ENCODE measurements at places on chromosomes 4 and X. TPM values are rescaled to one million over a fixed set of nuclear protein-coding genes. Genes with fewer than 3 reads are reported as not detected.

DNA sequence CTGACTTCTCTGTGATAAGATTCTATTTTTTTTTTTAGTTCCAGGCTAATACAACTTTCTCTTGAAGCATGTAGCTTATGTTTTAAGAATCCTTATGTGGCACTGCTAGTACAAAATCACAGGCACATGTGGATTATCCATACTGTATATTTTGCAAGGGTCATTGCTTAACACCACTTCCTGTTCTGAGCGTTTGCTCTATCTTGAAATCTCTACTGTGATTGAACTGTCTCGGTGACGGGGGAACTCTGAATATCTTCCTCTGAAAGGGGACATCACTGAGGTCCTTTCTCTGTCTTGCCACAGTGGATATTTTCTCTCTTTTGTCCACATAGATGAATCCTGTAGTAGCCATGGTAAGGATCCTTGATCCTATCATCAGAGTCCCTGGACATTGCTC lies 2.1 kb upstream of the WFS1 start:
- no peak for DNase-seq

Gene NEXMIF
- polyA plus RNA-seq = under 0.01 TPM

GRCh38 chrX:30525732-30526131 lies 51.8 kb downstream of the TASL start:
- DNase-seq = no peak

DNA sequence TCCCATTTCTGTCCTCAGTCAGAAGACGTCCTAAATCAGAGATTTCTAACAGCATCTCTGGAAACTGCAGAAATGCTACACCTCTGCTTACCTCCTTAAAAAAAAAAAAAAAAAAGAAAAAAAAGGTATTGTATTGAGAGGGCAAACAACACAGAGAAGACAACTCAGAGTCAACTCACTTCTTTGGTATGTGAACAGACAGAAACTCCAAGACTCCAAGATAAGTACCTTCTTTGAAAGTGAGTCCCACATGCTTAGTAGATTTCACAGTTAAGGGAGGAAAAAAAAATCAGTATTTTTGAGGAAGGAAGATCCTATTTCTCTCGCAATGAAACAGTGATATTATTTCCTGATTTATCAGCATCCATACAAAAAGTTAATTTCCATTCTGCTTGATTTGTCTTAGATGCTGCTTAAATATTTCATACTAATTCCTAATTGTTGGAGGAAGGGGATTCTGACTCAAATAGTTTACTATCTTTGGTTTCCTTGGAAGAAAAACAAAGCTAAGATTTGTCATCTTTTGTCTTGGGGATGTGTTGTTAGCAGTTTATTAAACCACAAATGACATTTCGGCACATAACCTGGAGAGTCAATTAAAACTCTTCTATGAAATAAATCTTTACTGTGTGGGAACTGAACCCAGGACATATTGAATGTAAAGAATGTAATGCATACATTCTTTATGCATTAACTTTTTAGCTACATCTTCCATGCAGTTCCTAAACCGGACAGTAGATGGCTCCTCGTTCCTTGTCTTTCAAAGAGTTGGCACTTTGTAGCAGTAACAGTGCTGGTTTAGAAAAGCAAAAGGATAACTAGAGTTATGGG lies 4.7 kb downstream of the RASGEF1B start:
- DNase-seq = peak; percentile 81

DNA sequence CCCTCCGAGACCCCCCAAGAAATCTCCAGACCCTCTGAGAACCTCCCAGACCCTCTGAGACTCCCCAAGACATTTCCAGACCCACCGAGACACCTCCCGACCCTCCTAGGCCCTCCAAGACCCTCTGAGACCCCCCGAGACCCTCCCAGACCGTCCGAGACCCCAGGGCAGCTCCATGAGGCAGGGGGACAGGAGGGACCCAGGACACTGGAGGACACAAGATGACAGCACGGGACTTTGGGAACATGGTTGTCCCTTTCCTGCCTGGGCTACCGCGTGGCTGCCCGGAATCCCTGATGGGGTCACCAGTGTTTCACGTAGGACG lies 10.3 kb downstream of the CTBP1 start:
- no peak for DNase-seq

- no peak for DNase-seq
These were observed 111.7 kb downstream of the LINC00632 start for GRCh38 chrX:140821280-140821679.

Gene MEPE
- not detected for polyA plus RNA-seq

- DNase-seq = no peak
These were observed 59.0 kb upstream of the DYNLT3 start for GRCh38 chrX:37906357-37906756.

Gene ADH6
- 0.68 TPM for polyA plus RNA-seq

Gene MAGEB1
- polyA plus RNA-seq = not detected

Gene PABPC5
- 2.3 TPM for polyA plus RNA-seq

- DNase-seq = peak; percentile 45
These were observed 810 bp downstream of the SPRY1 start for GRCh38 chr4:123397144-123398065.

DNA sequence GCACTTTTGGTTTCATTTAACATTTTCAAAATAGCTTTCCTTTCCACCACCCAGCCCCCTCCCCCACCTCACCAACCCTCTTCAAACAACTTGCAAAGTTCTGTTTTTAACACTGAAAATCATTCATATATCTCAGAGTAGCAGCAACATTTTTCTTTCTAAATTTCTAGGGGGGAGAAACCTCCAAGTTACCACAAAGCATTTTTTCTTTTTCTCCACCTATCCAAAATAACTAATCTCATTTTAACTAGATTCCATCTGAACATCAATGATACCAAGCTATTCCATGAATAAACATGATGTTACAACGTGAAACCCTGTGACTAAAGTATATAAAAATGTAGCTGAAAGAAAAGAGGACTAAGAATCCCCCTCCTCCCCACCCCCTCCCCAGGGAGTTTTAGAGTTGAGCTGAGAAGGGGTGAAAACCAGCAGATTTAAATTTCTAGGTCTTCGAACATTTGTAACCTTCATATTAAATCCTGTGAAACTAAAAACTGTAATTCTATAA lies 5.2 kb downstream of the LDB2 start:
- peak; percentile 80 for DNase-seq

GRCh38 chrX:38538134-38538533 lies 23.2 kb upstream of the TSPAN7 start:
- no peak for DNase-seq

GRCh38 chr4:7984286-7984925 lies 44.7 kb upstream of the AFAP1 start:
- no peak for DNase-seq

- DNase-seq = no peak
These were observed 127.5 kb upstream of the ANXA10 start for GRCh38 chr4:167964766-167965373.

- DNase-seq = peak; percentile 71
These were observed 120.9 kb downstream of the CHIC2 start for GRCh38 chr4:53943345-53944085.

DNA sequence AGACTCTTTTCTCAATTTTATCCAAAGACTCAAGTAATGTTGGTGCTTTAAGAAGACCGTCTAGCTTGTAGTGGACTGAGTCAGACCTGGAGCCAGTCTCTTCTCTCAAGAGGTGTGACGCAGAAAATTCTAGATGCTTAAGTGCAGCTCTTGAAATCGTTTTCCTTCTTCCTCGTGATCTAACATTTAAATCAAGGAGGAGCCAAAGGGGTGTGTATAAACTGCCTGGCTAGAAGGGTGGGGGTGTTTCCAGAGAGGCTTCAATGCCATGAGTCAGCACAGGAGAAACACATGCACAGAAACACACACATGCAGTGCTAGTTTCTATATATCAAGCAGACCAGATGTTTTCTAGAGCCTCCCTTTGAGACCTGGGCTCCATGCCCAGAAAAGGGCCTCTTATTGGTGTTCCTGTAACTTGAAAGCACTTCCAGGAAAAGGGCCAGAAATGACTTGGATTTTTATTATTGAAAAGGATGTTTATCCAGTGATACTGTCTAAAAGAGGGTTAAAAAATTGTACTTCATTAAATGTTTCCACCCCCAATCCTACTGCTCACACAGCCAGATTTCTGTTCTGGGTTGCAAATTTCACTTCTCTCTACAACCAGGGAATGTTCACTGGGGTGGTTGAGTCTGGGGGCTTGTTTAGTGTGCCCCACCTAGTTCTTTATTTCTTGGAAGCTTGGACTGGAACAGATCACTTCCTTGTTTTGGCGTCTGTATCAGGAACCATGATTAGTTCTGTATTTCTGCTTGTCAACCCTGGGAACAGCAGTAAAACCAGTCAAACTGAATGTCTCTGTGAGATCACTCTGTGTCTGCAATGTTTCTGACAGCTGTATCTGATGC lies at the start of gene CLIC2:
Gene CLIC2 (minus strand): TSS at position 129 of the 851 bp plus-strand sequence. CDS start 187 bp downstream, outside the sequence.
- DNase-seq = peak; percentile 84

Gene SOD3
- 17.2 TPM for polyA plus RNA-seq

DNA sequence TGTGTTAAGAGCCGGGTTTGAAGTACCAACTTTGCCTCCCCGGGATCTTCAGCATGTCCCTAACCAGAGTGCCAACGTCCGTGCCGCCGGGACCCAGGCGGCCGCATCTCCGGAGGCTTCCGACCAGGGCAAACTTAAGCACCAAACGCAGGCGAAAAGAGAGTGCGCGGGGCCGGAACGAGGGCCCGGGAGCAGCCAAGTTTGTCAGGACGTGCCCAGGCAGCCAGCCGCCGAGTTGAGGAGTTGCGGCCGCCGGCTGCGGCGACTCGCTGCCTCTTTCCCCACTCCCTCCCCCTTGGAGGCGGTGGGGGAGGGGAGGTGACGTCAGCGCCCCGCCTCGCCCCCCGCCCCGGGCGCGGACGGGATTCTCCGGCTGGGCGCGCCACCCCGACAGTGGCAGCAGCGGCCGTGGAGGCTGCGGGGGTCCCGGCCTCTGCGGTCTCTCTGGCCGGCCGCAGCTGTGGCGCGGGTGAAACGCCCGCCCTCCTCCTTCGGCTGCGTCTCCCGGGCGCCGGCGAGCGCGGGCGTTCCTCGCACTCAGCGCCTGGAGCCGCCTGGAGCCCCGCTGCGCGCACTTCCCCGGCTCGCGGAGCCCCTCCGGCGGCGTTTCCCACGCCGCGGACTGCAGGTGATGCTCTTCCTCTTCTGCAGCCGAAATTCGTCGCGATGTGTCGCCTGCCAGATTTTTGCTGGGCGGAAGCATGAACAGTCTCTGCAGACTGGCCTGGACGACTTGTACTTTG lies 2.9 kb upstream of the FAT1 start:
- DNase-seq = peak; percentile 84

DNA sequence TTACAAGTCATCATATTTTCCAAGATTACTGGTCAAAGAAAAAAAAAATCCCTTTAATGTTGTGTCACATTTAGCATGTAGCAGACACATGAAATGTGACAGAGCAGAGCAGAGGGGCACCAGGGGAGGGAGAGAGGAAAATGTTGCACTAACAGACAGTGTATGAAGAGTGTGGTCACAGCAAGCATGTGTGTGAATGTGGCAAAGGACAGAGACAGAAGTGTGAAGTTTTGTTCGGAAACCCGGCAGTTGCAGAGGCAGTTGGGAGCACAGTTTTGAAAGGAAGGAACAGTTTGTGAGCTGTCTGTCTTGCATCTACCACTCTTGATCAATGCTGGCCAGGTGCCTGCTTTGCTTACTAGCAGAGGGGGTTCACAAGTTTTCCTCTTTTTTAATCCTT lies 83.9 kb upstream of the MAP3K15 start:
- DNase-seq = no peak

DNA sequence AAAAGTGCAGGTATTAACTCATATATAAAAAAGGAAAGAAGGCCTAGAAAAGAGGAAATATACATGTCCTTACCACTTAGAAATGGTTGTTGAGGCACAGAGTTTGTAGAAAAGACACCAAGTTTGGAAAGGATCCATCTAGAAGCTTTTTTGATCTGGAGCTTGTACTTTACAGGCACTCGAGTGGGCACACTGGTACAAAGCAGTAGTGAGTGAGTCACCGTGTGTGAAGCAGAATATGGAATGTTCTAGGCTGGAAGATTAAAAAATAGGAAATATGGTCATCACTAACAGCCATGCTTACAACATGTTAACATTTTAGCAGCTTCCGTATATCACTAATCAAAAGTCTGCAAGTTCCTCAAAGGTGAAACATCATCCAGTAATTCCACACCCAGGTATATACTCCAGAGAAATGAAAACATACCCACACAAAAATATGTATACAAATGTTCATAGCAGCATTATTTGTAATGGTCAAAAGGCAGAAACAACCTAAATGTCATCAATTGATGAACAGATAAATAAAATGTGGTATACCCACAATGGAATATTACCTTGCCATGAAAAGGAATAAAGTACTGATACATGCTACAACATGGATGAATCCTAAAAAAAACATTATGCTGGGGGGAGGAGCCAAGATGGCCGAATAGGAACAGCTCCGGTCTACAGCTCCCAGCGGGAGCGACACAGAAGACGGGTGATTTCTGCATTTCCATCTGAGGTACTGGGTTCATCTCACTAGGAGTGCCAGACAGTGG lies 69.5 kb downstream of the FRYL start:
- DNase-seq = no peak

Gene NPFFR2
- not detected for polyA plus RNA-seq

Gene EDA2R
- 9.3 TPM for polyA plus RNA-seq

GRCh38 chr4:99722725-99723124 lies 65.1 kb upstream of the C4orf54 start:
- DNase-seq = no peak

DNA sequence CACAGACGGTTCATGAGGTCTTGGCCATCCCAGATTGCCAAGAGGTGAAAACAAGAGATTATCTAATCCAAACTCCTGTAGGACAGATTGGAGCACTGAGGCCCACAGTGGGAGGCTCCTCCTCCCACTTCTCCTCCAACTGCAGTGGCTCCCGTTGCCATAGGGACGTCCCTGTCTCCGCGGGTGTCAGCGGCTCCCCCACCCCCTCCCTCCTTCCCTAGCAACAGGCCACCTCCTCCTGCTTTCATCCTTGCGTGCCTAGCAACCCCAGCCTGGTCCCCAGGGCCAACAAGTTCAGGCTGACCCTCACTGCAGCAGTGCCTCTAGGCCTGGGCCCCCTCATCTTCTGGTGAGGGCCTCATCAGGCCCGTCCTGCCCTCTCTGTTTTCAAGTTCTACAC lies 6.8 kb upstream of the IQSEC2 start:
- DNase-seq = peak; percentile 11

- DNase-seq = no peak
These were observed 24.8 kb upstream of the CRMP1 start for GRCh38 chr4:5917672-5918071.

DNA sequence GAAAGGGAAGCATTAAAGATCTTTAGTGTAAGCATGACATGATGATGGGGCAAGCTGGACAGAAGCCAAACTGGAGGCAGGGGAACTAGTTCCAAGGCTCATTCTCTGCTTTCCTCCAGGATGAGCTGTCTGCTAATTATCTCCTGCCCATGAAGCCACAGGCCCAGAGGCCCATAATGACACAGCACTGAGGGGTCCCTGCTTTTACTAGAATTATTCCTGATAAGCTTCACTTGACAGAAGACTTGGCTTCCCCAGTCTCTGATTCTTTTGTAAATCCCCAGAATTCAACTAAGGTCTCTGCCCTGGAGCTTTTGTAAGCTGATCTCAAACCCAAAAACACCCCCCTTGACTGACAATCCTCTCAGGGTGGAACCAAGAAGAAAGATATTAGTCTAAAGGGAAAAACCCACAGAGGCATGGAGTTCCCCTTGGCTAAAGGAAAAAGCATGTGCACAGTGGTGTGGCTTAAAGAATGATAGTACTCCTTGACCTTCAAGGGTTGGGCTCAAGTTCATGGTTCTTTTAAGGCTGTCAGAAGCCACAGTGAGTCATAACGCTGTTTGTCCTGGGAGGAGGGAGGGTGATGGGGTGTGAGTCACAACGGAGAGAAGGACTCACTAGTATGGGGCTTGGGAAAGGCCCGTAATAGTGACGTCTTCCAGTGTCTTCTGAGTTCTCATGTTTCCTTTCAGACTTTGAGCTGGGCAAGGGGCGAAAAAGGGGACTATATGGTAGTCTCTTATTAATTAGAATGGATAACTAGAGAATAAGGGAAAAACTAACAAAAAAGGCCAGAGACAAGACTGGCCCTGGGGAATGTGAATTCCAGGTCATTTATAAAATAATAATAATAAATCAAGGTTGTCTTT lies 146.0 kb upstream of the CPEB2 start:
- DNase-seq = peak; percentile 100

Measured in fibroblast of lung (primary cell).